Activated T-cell treated with anti-CD3 and anti-CD28 coated beads, Interleukin-2, amount 50 U/mL, for 4 hours (primary cell): ENCODE measurements at places on chromosomes 12 and 14. TPM values are rescaled to one million over a fixed set of nuclear protein-coding genes. Genes with fewer than 3 reads are reported as not detected.

Gene DNAL1
- 7.0 TPM for total RNA-seq

Gene PARP11
- 8.3 TPM for total RNA-seq

Gene C12orf42
- 0.50 TPM for total RNA-seq

Gene KRT6C
- total RNA-seq: not detected

Gene CMTM5
- total RNA-seq: not detected

Gene CLEC4C
- total RNA-seq: not detected

Gene ENDOU
- not detected for total RNA-seq

Gene KCNC2
- total RNA-seq: not detected

Gene DDHD1
- 36.8 TPM for total RNA-seq

Gene TXNRD1
- total RNA-seq: 157 TPM

Gene ZC2HC1C
- 0.84 TPM for total RNA-seq

Gene ASIC1
- 2.8 TPM for total RNA-seq

GRCh38 chr14:75757644-75758402, 96.8 kb downstream of the TTLL5 start:
- DNase-seq: no peak

- no peak for DNase-seq
Measured at GRCh38 chr12:3365463-3366411, 125.3 kb upstream of the PRMT8 start.

- DNase-seq: peak; percentile 47
Measured at GRCh38 chr12:10722502-10722904, 620 bp downstream of the YBX3 start.

GRCh38 chr14:76169776-76170175, 18.1 kb downstream of the GPATCH2L start:
- DNase-seq: no peak

DNA sequence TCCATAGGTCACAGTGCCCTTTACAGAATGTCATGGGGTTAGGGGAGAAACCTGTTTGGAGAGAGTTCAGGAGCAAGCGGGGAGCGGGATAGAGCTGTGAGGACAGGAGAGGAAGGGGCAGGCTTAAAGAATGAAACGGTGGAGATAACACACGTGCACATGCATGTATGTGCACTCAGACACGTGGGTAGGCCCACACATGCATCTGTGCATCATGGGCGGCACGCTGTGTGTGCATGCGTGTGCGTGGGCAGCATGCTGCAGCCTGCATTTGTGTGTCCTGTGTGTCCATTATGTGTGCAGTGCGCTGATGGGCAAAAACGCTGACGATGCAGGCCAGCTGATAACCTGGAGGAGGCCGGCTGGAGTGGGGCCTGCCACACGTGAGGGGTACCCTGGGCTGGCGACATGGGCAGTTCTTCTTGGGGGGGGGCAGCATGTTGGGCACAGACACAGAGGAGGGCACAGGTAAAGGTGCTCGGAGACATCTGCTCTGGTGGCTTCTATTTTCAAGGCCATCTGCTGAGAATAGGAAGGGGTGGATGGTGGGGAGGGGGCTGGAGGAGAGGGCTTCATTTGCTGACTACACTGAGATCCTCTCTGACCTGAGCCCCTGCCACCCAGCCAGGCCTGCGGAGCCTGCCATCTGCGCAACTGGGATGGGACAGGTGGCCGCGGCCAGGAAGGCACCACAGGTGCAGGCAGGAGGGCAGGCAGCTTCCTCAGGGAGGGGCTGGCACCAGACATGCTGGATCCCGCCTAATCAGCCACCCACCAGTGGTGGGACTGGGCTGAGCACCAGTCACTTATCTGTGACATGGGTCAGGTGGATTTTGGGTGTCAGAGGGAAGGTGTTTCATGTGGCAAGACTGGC, 4.6 kb upstream of the ANKRD9 start:
- no peak for DNase-seq

GRCh38 chr12:28065889-28066630, 93.5 kb upstream of the PTHLH start:
- DNase-seq: no peak

DNA sequence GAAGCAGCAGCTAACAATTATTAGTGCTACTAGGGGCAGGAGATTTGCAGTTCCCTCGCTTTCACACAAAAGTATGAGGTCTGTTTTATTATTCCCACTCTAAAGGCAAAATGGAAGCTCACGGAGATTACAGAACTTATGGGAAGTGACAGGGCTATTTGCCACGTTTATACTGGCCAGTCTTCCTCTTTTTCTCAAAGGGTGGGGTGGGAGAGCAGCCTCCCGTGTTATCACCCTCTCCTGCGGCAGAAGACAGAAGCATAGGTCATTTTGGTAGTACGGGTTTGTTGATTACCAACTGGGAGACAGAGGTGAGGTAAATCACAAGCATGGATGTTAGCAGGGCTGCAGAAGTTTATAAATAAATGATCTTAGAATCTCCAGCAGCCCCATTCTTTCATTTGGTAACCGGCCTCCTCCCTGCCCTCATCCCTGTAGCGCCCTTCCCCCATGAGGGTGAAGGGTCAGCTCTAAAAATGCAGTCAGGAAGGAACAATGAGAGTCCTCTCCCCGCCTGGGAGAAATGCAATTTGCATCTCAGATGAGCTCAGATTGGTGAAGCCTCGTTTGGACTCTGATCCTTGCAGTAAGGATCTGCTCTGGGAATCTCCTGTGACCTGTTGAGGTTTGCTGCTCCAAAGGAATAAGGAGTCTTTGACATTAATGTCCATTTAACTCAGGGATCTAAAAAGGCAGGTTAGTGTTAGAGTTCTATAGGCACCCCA, 44.7 kb upstream of the SINHCAF start:
- no peak for DNase-seq

GRCh38 chr12:52926596-52927234, 21.8 kb upstream of the KRT8 start:
- no peak for DNase-seq

- no peak for DNase-seq
Measured at GRCh38 chr14:29111554-29111953, 345.0 kb downstream of the FOXG1 start.

DNA sequence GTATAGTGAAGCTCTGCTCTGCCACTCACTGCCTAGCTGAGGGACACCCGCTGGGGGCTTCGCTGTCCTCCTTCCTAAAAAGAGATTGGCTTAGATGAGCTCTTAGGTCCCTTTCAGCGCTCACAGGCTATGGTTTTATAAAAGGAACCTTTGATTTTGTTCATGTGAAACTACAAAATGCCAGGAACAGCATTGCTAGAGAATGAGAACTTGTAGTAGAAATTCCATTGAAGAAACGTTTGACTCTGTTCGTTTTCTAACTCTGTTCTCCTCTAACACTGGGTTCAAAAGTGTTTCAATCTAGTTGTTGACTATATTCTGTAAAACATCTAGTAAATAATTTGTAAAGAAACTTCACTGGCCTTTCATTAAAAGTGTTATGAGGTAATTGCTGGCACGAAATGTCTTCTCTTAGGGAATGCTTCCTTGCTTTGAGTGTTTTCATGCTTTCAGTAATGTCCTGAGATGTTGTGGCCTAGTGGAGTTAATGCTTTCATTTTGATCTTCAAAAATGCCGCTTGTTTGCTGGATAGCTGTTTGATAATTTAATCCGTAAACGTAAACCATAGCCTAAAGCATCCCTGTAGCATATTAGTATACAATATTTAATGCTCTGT, 1.6 kb downstream of the MARK3 start:
- no peak for DNase-seq

GRCh38 chr14:23299986-23300686, 2.5 kb downstream of the PPP1R3E start:
- no peak for DNase-seq

- no peak for DNase-seq
Measured at GRCh38 chr14:77213679-77214016, 32.0 kb downstream of the TMEM63C start.

DNA sequence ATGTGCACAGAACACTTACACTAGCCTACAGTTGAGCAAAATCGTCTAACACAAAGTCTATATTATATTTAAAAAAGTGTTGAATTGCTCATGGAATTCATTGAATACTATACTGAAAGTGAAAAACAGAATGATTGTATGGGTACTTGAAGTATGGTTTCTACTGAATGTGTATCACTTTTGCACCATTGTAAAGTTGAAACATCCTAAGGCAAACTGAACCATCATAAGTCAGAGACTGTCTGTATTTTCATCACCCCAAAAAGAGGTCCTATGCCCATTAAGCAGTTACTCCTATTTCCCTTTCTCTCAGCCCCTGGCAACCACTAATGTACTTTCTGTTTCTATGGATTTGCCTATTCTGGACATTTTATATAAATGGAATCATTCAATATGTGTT, 4.4 kb upstream of the AMIGO2 start:
- DNase-seq: no peak

DNA sequence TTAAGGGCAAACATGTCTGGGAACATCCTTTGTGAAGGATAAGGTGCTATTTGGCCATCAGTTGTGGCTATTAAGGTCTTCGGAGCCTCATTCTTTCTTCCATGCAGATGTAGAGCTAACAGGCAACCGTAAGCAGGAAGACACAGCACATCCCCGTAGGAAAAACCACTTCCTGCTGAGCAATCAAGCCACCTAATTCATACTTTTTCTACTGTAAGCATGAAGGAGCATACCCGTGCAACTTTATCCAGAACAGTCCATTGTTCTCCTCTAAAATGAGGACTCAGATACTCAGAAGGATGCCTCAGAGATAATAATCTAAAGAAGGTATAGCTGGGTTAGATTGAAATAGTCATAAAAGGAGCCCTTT, 232.0 kb downstream of the PPM1H start:
- no peak for DNase-seq

- DNase-seq: no peak
Measured at GRCh38 chr14:97106166-97106565, 309.0 kb downstream of the VRK1 start.

- no peak for DNase-seq
Measured at GRCh38 chr14:100603341-100604120, 16.3 kb upstream of the BEGAIN start.

GRCh38 chr12:13947276-13947946, 34.0 kb downstream of the GRIN2B start:
- DNase-seq: no peak

DNA sequence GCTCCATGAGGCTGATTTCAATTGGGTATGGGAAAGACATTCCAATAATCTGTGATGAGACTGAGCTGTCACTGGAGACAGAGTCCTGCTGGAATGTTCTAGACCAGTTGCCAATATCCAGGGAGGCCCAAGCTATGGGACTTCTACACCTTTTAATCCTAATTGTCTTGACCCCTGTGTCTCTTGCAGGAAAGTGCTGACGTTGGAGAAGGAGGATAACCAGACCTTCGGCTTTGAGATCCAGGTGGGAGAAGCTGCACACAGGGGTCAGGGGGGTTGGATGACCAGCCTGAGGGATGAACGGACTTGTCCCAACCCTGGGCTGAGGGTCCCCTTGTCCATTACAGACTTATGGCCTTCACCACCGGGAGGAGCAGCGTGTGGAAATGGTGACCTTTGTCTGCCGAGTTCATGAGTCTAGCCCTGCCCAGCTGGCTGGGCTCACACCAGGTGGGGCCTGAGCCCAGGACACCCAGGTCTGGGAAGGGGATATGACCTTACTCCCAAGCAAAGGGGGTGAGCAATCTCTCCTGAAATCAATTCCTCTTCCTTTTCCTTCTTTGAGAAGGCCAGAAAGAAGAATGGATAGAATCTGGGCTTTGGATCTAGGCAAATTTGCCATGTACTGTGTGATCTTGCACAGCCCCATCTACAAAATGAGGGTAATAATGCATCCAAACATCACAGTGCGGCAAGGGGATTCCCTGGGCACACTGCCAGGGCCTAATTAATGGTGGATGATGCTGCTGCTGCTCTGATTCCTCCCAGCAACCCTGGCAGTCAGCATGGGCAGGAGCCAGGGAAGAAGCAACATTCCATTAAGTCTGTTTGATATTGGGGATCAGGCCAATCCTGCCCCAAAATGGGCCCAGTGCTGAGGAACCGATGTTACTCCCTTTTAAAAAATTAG, 4.2 kb downstream of the TAMALIN start:
- DNase-seq: no peak

- DNase-seq: no peak
Measured at GRCh38 chr12:53327435-53328042, 6.1 kb upstream of the AAAS start.

- peak; percentile 48 for DNase-seq
Measured at GRCh38 chr12:54352022-54352531, 12.2 kb downstream of the GPR84 start.

DNA sequence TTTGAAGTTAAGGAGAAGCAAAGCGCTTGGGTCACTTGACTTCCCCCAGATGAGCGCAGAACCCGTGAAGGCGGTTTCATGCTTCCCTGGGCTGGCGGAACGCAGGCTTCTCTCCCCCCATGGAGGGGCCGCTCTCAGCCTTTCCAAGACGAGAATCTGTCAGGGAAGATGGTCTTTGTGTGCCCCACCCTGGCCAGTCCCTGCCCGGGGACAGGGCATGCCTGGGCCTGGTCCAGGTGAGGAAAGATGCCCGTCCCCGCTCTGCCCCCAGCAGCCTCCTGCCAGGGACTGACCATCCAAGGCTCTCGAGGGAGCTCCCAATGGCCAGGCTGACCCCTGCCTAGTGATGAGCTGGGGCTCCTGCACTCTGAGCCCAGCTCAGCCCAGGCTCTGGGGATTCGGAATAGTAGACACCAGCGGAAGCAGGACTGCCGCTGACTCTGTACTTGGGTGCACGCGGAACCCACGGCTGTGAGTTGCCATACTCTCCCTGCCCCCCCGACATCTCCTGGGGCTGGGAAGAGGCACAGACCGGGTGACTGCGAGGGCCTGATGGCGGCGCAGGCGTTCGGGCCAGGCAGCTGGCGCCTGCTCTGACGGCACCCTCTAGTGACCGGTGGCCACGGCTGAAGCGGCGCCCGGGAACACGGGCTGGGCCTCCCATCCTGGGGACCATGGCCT, 142.2 kb upstream of the FKBP4 start:
- DNase-seq: no peak

GRCh38 chr12:26347300-26347699, 151.9 kb downstream of the SSPN start:
- DNase-seq: no peak

DNA sequence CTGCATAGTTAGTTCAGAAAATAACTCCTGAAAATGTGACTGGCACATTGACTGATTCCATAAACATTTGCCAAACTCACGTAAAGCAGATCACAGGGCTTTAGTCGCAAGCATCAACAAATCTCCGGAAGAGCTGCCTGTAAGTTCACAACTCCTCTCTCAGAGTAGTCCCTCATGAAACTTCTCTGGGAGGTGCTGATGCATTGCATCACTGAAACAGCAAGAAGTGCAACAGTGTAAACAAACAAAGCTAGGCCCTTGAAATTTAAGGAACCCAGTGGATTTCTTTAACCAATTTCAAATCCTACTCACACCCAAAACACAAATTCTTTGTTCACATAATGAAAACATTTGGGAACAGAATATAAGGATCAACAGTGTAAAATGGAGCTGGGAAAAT, 1691.7 kb upstream of the FLRT2 start:
- no peak for DNase-seq

- no peak for DNase-seq
Measured at GRCh38 chr14:92352158-92352985, 29.4 kb downstream of the SLC24A4 start.

GRCh38 chr12:25404955-25405354, 148.1 kb downstream of the LMNTD1 start:
- DNase-seq: no peak

GRCh38 chr14:103974575-103974974, 32.2 kb upstream of the RD3L start:
- DNase-seq: no peak
